ENCODE measurements at places on chromosomes 5 and 9. TPM values are rescaled to one million over a fixed set of nuclear protein-coding genes. Genes with fewer than 3 reads are reported as not detected.

Gene FGF18
- not detected for total RNA-seq

DNA sequence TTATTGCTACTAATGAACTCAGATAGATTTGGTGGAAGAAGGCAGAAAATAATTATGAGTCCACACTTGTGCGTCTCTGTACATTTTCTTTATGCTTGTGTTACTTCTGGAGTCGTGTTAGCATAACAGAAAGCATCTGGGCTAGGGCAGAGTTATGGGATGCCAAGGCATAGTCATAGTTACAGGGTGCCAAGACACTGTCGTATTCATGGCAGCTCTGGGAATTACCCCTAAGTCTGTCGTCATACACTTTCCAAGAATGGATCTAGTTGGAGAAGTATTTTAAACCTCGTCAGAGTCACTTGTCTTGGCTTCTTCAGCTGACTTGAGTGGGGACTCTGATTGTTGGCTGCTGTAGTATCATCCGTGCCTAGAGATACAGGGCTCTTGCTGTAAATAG, 27.7 kb downstream of the CAMK4 start:
- DNase-seq = no peak

Gene C5orf34
- total RNA-seq = 3.6 TPM

DNA sequence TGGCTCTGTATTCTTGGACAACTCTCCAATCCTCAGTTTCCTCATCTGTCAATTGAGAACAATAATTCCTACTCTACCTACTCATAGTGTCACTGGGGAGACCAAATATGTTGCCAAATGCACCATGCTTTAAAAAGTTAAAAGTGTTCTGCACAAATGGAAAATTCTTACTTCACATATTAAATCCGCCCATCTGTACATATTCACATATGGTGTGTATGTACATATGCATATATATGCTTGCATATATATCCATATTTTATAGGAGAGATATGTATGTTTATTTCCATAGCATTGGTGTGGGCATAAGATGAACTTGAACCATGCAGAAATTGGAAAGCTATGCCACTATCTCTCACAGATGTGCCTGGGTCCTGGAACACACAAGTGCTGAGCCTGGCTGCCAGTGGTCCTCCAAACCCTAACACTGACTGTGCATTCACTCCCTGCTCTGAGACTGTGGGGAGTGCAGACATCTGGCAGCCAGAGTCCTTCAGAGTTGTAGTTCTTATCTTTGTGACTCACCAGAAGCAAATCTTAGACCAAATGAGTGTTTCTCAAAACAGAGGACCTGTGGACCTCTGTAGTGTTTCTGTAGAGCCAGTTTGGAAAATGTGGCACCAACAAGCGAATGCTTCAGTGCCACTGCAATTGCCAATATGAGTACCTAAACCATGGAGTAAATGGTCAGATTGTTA, 168.7 kb downstream of the GRIA1 start:
- DNase-seq = no peak

Gene ORM1
- not detected for total RNA-seq

GRCh38 chr5:21185536-21185935, 1197.5 kb upstream of the CDH18 start:
- no peak for DNase-seq

Gene PCDHA1
- not detected for total RNA-seq

- DNase-seq = no peak
Measured at GRCh38 chr5:73971326-73971725, 345.3 kb downstream of the ARHGEF28 start.

Gene TRAF2
- 21.0 TPM for total RNA-seq
